ENCODE measurements at places on chromosomes 16 and 17. TPM values are rescaled to one million over a fixed set of nuclear protein-coding genes. Genes with fewer than 3 reads are reported as not detected.

The GPR139 gene
- not detected for total RNA-seq

The USB1 gene
- 15.7 TPM for total RNA-seq

The TBC1D3G gene
- not detected for total RNA-seq

The SRL gene
- total RNA-seq = not detected

The MAPT gene
- total RNA-seq = not detected

The LDHD gene
- total RNA-seq = 0.11 TPM

The NLK gene
- total RNA-seq = 20.3 TPM

The HS3ST3A1 gene
- 0.79 TPM for total RNA-seq

The KCNH6 gene
- not detected for total RNA-seq

The PPY gene
- not detected for total RNA-seq

The KIF2B gene
- total RNA-seq = not detected

The UNC45B gene
- not detected for total RNA-seq

The XAF1 gene
- 0.22 TPM for total RNA-seq

The CIBAR2 gene
- total RNA-seq = not detected

The RHBDL3 gene
- under 0.01 TPM for total RNA-seq

The GDPD1 gene
- 0.22 TPM for total RNA-seq

The KRTAP9-8 gene
- total RNA-seq = not detected

The KRTAP4-3 gene
- not detected for total RNA-seq

The PPP1R27 gene
- not detected for total RNA-seq

The NPLOC4 gene
- 59.7 TPM for total RNA-seq

The SIAH1 gene
- total RNA-seq = 31.8 TPM

The GPR179 gene
- under 0.01 TPM for total RNA-seq

The MT4 gene
- total RNA-seq = not detected

The RGS11 gene
- not detected for total RNA-seq

The KLHL10 gene
- 0.79 TPM for total RNA-seq

The MAF gene
- 0.39 TPM for total RNA-seq

The SCNN1G gene
- not detected for total RNA-seq

The TEKT1 gene
- total RNA-seq = not detected

The NPIPB2 gene
- total RNA-seq = 7.5 TPM

The DPEP3 gene
- not detected for total RNA-seq

The CDRT4 gene
- 0.87 TPM for total RNA-seq

The ABI3 gene
- not detected for total RNA-seq

The KRTAP2-3 gene
- total RNA-seq = 2.3 TPM

The PRR11 gene
- 3.1 TPM for total RNA-seq

The ZFHX3 gene
- total RNA-seq = 45.1 TPM

The CACNA1H gene
- total RNA-seq = under 0.01 TPM

The ERN2 gene
- total RNA-seq = not detected

The MLYCD gene
- total RNA-seq = 3.1 TPM

The TAT gene
- not detected for total RNA-seq

The PYY gene
- total RNA-seq = not detected

The PLA2G10 gene
- total RNA-seq = 0.43 TPM

The TM4SF5 gene
- total RNA-seq = not detected

The SPHK1 gene
- total RNA-seq = 90.7 TPM

The SLC16A6 gene
- total RNA-seq = under 0.01 TPM

The PPM1E gene
- total RNA-seq = not detected

The TMEM100 gene
- total RNA-seq = not detected

The TEKT3 gene
- total RNA-seq = not detected

The HSBP1 gene
- total RNA-seq = 16.5 TPM

The HSPB9 gene
- not detected for total RNA-seq

The CSH1 gene
- not detected for total RNA-seq
